ENCODE measurements at places on chromosomes 12 and 14. TPM values are rescaled to one million over a fixed set of nuclear protein-coding genes. Genes with fewer than 3 reads are reported as not detected.

DNA sequence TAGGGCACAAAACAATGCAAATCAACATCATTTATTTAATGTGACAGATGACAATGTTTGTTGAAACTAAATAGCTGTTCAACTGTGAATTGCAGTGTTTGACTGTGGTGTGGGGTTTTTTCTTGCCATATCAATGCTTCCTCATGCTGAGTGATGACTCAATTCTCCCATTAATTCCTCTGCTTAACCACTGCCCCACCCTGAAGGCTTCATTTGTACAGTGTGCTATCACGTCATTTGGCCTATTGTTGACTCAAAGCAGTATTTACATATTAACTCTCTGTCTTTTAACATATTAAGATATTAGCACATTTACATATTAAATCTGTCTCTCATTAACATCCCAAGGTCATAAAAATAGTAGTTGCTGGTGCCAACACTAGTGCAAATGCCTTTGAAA is 164.8 kb upstream of the NRXN3 start:
- H3K4me1 ChIP-seq, result no peaks in the 10 kb centered on the region
- H3K36me3 ChIP-seq, result no peaks in the 10 kb centered on the region
- H3K4me3 ChIP-seq, result no peak overlapping the region
- H3K27ac ChIP-seq, result no peak overlapping the region

DNA sequence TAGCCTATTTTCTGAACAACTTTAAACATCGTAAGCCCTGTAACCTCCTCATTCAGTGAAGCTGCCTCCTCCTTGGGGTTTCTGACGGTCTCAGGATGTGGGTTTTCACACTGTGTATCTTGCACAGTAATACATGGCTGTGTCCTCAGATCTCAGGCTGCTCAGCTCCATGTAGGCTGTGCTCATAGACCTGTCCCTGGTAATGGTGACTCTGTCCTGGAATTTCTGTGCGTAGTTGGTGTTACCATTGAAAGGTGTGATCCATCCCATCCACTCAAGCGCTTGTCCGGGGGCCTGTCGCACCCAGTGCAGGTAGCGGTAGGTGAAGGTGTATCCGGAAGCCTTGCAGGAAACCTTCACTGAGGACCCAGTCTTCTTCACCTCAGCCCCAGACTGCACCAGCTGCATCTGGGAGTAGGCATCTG is 980.5 kb downstream of the TMEM121 start:
- H3K27ac ChIP-seq, result no peak overlapping the region
- no peaks in the 10 kb centered on the region for H3K4me1 ChIP-seq
- H3K36me3 ChIP-seq, result no peaks in the 10 kb centered on the region
- no peak overlapping the region for H3K4me3 ChIP-seq

The MMP17 gene
- total RNA-seq, result 1.2 TPM

DNA sequence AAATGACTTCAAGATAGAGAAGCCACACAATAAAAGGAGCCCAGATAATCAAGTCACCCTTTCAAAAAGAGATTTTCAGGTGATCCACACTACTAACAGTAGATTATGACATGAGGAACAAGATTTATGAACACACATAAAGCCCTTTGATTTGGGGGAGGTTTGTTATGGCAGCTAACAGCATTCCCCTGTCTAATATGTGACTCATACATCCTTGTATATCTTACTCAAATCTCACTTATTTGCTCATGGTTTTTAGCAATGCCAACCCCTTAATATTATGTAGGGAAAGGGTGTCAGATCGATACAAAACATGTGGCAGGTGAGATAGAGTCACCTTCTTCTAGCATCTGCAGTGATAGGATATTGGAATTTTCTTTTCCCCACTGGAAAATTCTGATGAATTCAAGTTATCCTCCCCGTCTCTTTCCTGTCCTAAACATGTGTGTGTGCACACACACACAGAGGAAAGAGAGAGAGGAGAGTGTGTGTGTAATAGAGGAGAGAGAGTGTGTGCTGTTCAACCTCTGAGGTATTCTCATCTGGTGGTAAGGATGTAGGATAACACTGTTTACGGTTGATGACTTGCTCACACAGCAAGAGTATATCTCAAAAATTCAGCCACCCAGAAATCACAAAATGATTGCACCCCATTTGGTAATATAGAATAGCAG is 319.9 kb downstream of the KCNC2 start:
- H3K4me3 ChIP-seq, result no peak overlapping the region
- H3K4me1 ChIP-seq, result no peaks in the 10 kb centered on the region
- no peak for DNase-seq
- no peak overlapping the region for H3K27ac ChIP-seq

- no peaks in the 10 kb centered on the region for H3K27me3 ChIP-seq
- DNase-seq, result no peak
- H3K36me3 ChIP-seq, result peaks cover 22% of the 10 kb centered on the region
- peak overlapping the region; percentile 61 for H3K27ac ChIP-seq
- no peak overlapping the region for H3K4me3 ChIP-seq
- peaks cover 79% of the 10 kb centered on the region for H3K4me1 ChIP-seq
These were observed 5.9 kb downstream of the RASSF3 start for GRCh38 chr12:64616201-64616600.

GRCh38 chr12:54981796-54982195 is 2.8 kb downstream of the TESPA1 start:
- no peak for DNase-seq
- no peak overlapping the region for H3K4me3 ChIP-seq
- H3K4me1 ChIP-seq, result no peaks in the 10 kb centered on the region
- no peaks in the 10 kb centered on the region for H3K27me3 ChIP-seq
- H3K27ac ChIP-seq, result no peak overlapping the region

GRCh38 chr14:101947577-101947903 is 16.8 kb upstream of the DYNC1H1 start:
- peak overlapping the region; percentile 96 for H3K27ac ChIP-seq
- H3K36me3 ChIP-seq, result no peaks in the 10 kb centered on the region
- DNase-seq, result no peak
- H3K4me1 ChIP-seq, result peaks cover 18% of the 10 kb centered on the region
- no peaks in the 10 kb centered on the region for H3K27me3 ChIP-seq
- H3K4me3 ChIP-seq, result peak overlapping the region; percentile 74

The B4GALNT1 gene
- total RNA-seq, result 5.6 TPM

The GNS gene
- 95.1 TPM for total RNA-seq

- H3K4me1 ChIP-seq, result peaks cover 16% of the 10 kb centered on the region
- DNase-seq, result no peak
- no peak overlapping the region for H3K27ac ChIP-seq
- H3K27me3 ChIP-seq, result no peaks in the 10 kb centered on the region
These were observed 2.1 kb upstream of the NIN start for GRCh38 chr14:50832935-50833630.

The ALDH6A1 gene
- total RNA-seq, result 76.4 TPM

DNA sequence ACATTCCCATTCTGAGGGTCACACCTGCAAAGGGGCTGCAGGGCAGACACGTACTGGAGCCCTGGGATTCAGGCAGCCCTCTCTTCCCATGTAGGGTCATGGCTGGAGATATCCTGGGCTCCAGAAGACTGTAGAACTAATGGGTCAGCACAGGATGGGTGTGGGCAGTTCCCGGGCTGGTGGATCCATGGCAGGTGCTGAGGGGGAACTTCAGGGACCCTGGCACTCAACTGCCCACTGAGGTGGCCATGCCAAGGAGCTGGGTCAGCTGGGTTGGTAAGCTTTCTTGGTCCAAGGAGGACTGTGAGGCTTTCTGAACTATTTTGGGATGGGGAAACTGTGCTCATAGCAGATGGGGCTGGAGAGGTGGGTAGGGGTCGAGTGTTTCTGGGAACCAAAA is 183.4 kb upstream of the RTL1 start:
- H3K27ac ChIP-seq, result no peak overlapping the region
- H3K27me3 ChIP-seq, result no peaks in the 10 kb centered on the region
- H3K36me3 ChIP-seq, result no peaks in the 10 kb centered on the region
- no peaks in the 10 kb centered on the region for H3K4me1 ChIP-seq
- no peak for DNase-seq

The VRTN gene
- total RNA-seq, result not detected

- H3K4me3 ChIP-seq, result no peak overlapping the region
- H3K36me3 ChIP-seq, result no peaks in the 10 kb centered on the region
- no peak for DNase-seq
- H3K27me3 ChIP-seq, result no peaks in the 10 kb centered on the region
- peak overlapping the region; percentile 36 for H3K27ac ChIP-seq
These were observed 52.2 kb upstream of the SRP54 start for GRCh38 chr14:34930591-34931091.

DNA sequence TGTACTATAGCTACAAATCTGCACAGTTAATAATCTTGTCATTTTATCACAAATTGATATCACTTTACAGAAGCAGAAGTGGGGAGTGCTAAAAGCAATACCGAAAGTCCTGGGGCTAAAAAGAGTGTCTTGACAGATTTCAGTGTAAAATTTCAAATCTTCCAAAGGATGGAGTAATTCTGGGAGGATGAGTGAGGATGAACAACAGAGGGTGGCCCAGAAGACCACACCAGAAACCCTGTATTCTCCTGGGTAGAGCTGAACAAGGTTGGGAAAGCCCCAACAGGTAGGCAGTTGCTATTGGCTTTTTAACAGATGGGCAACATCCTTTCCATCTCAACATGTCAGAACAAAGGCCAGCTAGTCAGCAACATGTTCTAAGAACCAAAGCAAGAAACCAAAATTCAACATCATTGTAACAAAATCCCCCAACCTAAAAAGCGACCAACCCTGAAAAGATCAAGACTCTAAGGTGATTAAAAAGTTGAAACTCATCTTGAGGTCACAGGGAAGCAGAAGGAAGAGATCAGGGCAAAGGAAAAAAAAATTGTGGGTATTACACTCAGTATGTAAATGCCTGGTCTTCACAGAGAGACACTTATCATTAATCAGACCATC is 38.8 kb downstream of the CBX5 start:
- H3K4me3 ChIP-seq, result no peak overlapping the region
- no peak overlapping the region for H3K27ac ChIP-seq
- no peak for DNase-seq
- H3K27me3 ChIP-seq, result no peaks in the 10 kb centered on the region

The KCNK13 gene
- total RNA-seq, result 0.15 TPM

The SDR9C7 gene
- not detected for total RNA-seq

DNA sequence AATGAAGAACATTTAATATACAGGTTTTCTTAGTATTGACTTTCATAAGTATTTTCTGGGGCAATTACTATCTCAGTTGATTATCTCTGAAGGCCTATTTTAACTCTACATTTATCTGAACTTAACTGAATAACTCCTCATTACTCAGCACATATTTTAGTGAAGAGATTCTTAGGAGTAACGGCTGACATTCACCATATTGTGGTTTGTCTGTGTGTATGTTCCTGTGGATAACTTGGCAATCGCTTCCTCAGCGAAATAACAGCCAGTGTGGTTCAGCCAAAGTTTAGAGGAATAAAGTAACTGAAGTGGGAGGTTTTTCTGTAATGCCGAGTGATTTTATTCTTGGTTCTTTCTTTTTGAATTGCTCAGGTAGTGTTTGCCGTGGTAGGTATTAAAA is 168.0 kb downstream of the RAD51B start:
- DNase-seq, result no peak
- H3K4me1 ChIP-seq, result no peaks in the 10 kb centered on the region
- no peak overlapping the region for H3K4me3 ChIP-seq
- no peaks in the 10 kb centered on the region for H3K27me3 ChIP-seq

The IAPP gene
- not detected for total RNA-seq

DNA sequence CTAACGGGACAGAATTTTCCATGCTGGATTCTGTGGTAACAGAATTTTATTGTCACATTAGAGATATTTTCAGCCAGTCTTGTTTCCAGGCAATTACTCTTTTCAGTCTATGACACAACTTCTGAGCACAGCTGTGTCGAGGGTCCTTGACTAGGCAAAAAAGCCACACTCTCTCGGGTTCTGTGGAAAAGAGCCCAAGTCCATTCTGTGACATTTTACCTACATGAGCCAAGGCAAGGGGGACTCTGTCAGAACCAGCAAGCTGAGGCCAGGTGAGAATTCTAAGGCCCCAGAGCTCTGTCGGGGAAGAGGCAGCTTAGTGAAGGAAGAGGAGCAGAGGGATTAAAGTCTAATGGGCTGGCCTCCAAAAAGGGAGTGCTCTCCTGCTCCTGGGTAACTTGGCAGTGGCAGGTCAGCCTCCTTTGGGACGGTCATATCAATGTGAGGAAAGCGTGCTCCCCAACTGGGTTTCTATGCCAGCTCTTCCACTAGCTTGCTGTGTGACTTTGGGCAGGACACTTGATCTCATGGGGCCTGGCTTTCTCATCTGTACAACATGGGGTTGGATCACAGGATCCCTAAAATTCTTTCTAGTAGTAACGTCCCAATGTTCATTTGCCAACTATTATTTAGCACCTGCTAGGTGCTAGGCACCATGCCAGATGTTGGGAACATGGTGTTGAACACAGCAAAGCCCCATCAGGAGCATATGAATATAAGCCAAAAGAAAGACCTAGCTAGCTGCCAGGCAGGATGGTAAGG is 16.0 kb upstream of the RIC8B start:
- no peak overlapping the region for H3K4me3 ChIP-seq
- H3K27ac ChIP-seq, result no peak overlapping the region
- peaks cover 8% of the 10 kb centered on the region for H3K4me1 ChIP-seq
- H3K36me3 ChIP-seq, result no peaks in the 10 kb centered on the region
- H3K27me3 ChIP-seq, result no peaks in the 10 kb centered on the region

DNA sequence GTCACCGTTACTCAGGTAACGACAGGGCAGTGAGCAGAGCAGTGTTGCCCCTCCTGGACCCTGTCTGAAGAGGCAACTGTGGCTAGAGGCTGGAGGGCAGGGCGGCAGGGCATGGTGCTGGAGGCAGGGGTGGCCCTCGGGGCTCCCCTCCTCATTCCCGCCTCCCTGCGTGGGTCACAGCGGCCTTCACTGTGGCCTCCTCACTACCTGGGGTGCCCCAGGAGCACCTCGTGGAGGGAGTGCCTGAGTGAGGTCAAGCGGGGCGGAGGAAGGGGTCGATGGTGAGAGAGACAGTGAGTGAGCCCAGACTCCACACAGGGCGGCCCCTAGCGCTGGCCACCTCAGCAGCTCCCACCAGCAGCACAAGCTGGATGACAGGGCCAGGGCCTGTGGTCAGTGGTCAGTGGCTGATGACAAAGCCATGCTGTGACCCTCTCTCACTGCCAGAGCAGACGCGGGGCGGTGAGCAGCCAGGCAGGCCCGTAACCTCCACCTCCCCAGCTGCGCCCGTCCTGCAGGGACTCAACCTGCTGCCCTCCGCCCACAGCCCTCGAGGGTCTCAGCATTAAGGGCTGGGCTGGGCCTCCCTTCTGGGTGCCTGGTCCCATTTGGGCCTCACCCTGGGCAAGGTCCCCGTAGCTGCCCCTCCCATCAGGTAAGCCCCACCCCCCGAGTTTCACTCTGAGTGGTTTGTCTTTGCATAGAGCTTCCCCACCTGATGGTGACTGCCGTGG is 17.8 kb downstream of the GPR132 start:
- no peak overlapping the region for H3K27ac ChIP-seq
- H3K4me3 ChIP-seq, result no peak overlapping the region
- DNase-seq, result no peak
- no peaks in the 10 kb centered on the region for H3K4me1 ChIP-seq
- no peaks in the 10 kb centered on the region for H3K36me3 ChIP-seq

- H3K4me3 ChIP-seq, result no peak overlapping the region
- no peak for DNase-seq
- no peaks in the 10 kb centered on the region for H3K27me3 ChIP-seq
These were observed 95.5 kb downstream of the PAWR start for GRCh38 chr12:79595273-79595672.

- no peak for DNase-seq
- H3K4me1 ChIP-seq, result no peaks in the 10 kb centered on the region
- no peaks in the 10 kb centered on the region for H3K27me3 ChIP-seq
- H3K27ac ChIP-seq, result no peak overlapping the region
- no peaks in the 10 kb centered on the region for H3K36me3 ChIP-seq
These were observed 35.9 kb downstream of the ALDH1L2 start for GRCh38 chr12:105048315-105048714.
